ENCODE measurements at places on chromosomes 6 and 20. TPM values are rescaled to one million over a fixed set of nuclear protein-coding genes. Genes with fewer than 3 reads are reported as not detected.

The BCAS4 gene
- 3.3 TPM for total RNA-seq

The SIRPD gene
- not detected for total RNA-seq

The SLC17A3 gene
- not detected for total RNA-seq

The TMC2 gene
- total RNA-seq = not detected

Data from epithelial cell of umbilical artery (primary cell).